ENCODE measurements at places on chromosomes 16 and 17. TPM values are rescaled to one million over a fixed set of nuclear protein-coding genes. Genes with fewer than 3 reads are reported as not detected.

The ABCA6 gene
- total RNA-seq = 1.7 TPM

The AIPL1 gene
- not detected for total RNA-seq

The TEX19 gene
- total RNA-seq = not detected

The C17orf50 gene
- not detected for total RNA-seq

The DLX4 gene
- not detected for total RNA-seq

The CNGB1 gene
- total RNA-seq = 0.49 TPM

The TBC1D3I gene
- total RNA-seq = 0.49 TPM

The TERB1 gene
- 0.25 TPM for total RNA-seq

The AANAT gene
- total RNA-seq = not detected

The GFAP gene
- total RNA-seq = 299 TPM

The RPS6KB1 gene
- total RNA-seq = 30.5 TPM

The SLC52A1 gene
- total RNA-seq = not detected

The ACSM3 gene
- 0.49 TPM for total RNA-seq

The WNT9B gene
- total RNA-seq = under 0.01 TPM

The ITGA2B gene
- 0.98 TPM for total RNA-seq

The ZCCHC14 gene
- total RNA-seq = 48.2 TPM

The SLX4 gene
- total RNA-seq = 8.6 TPM

The GNGT2 gene
- 0.25 TPM for total RNA-seq

The XYLT2 gene
- total RNA-seq = 4.2 TPM

The FAM83G gene
- total RNA-seq = 0.25 TPM

The TMEM11 gene
- total RNA-seq = 5.9 TPM

The BRD7 gene
- 30.7 TPM for total RNA-seq

The FOXJ1 gene
- total RNA-seq = 4.2 TPM

The LGALS9B gene
- total RNA-seq = not detected

The KRT15 gene
- total RNA-seq = 0.25 TPM

The RMI2 gene
- 3.7 TPM for total RNA-seq

The DCUN1D3 gene
- 9.3 TPM for total RNA-seq

The PNPO gene
- 5.4 TPM for total RNA-seq

The SLC22A31 gene
- total RNA-seq = not detected

The RNF43 gene
- 0.49 TPM for total RNA-seq

The ZACN gene
- not detected for total RNA-seq

The CA4 gene
- 2.5 TPM for total RNA-seq

The PRSS53 gene
- 1.5 TPM for total RNA-seq

The PIK3R6 gene
- total RNA-seq = 1.2 TPM

The CDRT15 gene
- not detected for total RNA-seq

The INTS2 gene
- 18.7 TPM for total RNA-seq

The OR3A3 gene
- not detected for total RNA-seq

The ZDHHC1 gene
- total RNA-seq = 2.7 TPM

Measured in temporal lobe (tissue), 4 donors.